ENCODE measurements at places on chromosomes 13 and 19.

- no peak for DNase-seq
Measured at GRCh38 chr13:77345150-77345780, 18.4 kb upstream of the MYCBP2 start.

- DNase-seq: peak; percentile 28
Measured at GRCh38 chr19:7450243-7451223, 38.3 kb downstream of the PEX11G start.

DNA sequence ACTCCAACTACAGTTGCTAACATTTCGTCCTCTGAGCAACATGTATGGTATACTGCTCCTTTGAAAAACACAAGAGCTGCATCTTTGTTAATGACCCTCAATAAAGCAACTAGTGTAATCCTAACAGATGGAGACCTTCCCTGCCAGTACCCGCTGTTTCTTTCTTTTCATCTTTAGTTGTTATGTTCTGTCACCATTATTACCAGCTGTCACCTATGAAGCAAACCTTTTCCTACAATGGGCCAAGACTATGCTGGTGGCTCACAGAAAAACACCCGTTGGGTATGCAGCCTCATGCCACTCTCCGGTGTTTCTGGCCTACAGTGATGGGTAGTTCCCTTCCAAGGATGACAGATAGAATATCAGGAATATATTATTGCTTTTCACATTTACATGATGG lies 29.7 kb upstream of the CYSLTR2 start:
- no peak for DNase-seq

GRCh38 chr13:20993211-20993610 lies 68.2 kb downstream of the LATS2 start:
- no peak for DNase-seq

- DNase-seq: no peak
Measured at GRCh38 chr13:85519363-85519762, 279.9 kb downstream of the SLITRK6 start.

DNA sequence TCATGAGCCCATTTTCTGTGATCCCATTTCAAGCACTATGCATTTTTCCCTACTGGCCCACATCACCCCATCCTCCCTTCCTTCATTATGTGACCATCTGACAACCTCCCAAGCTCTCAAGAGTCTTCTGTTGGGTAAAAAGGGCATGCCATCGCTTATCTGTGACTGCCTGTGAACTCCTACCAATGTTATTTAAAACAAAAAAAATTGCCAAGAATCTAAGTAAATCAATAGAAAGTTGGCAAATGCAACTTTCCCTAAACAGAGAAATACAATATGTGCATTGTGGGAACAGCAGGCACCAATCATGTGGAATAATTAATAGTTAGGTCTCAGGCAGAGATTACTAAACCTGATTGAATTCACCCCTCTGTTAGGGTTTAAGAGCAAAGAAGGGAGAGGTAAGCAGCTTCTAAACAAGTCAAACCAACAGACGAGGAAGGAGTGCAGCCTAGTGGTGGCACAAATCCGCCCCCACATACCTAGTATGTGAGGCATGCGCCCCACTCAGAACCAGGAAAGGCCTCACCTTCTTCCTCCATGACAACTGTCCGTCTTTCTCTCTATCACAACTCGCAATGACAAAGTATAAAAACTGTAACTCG lies 29.8 kb downstream of the DZIP1 start:
- no peak for DNase-seq

- DNase-seq: no peak
Measured at GRCh38 chr19:40273469-40274360, 11.4 kb downstream of the AKT2 start.

DNA sequence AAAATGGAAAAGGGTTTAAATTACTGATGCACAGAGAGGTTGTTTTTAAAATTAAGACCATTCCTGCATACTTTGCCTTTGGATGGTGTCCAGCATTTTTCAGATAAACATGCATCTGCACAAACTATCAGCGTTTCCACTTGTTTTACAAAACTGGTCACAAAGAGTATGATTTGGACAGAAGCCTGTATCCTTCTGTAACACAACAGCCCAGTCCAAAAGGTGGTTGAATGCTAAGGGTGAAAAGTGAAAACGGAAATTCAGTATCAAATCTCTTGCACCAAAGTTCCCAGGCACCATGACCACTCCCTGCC lies 21.7 kb upstream of the DOCK9 start:
- no peak for DNase-seq

DNA sequence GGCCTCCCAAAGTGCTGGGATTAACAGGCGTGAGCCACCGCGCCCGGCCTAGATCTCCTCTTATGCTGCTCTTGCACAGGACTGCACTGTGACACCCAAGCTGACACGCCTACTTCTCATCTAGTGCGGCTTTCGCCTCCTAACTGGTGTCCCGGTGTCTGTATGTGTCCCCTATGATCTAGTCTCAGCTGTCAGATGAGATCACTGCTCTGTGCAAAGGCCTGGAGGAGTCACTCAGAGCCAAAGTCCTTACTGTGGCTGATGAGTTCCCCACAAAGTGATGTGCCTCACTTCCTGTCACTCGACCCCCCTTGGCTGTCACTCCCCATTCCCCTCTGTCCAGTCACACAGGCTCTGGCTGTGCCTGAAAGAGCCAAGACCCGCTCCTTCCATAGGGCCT lies 2.5 kb downstream of the ZNF556 start:
- DNase-seq: no peak

- no peak for DNase-seq
Measured at GRCh38 chr19:15730538-15730937, 2.7 kb downstream of the OR10H2 start.

- peak; percentile 98 for DNase-seq
Measured at GRCh38 chr19:11505032-11505503, 571 bp downstream of the ZNF653 start.

DNA sequence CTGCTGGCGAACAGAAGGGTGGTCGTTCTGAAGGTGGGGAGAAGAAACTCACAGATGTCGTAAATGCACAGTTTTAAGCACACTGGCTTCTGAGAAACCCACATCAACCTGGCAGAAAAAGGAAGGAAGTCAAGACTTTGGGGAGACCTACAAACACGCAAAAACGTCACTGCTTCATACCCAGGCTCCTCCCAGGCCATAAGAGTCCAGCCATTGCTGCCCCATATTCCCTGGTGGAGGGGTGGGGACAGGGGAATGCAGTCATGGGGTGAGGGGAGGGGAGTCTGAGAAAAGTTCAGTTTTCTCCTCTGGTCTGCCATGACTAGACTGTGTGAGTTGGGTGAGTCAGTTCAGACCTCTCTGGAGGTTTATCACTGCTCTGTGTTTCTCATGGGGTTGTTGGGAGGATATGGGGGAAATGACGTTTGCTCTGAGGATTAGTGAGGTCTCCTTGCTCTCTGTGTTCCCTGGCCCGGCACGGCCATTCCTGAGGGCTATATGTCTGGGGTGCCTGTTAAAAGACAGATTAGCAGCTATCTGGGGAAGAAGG lies 139.0 kb downstream of the FLT1 start:
- DNase-seq: peak; percentile 31

All from hematopoietic multipotent progenitor cell treated with erythropoietin and hydrocortisone succinate and interleukin-3 and kit ligand, for 6 days (in vitro differentiated cells).